ENCODE measurements at places on chromosomes 6 and 20.

DNA sequence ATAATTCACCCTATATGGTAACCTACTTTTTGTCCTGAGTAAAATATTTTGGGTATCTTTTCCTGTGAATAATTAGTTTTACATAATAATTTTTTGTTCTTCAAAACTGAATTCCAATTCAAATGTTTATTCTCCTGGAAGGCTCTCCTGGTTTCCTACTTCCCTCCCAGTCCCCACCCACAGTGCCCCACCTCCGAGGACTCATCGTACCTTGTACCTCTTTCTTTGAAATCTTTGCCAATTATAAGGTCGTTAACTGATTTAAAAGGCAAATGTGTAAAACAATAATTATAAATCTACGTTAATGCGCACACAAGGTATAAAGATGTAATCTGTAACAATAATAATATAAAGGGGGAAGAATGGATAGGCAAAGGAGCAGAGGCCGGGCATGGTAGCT is 40.5 kb upstream of the VEGFA start:
- DNase-seq: no peak

- DNase-seq: no peak
Measured at GRCh38 chr6:151148111-151148510, 91.7 kb upstream of the AKAP12 start.

GRCh38 chr6:57283911-57284455 is 33.4 kb upstream of the PRIM2 start:
- DNase-seq: no peak

GRCh38 chr6:3310703-3311102 is 52.0 kb downstream of the PSMG4 start:
- no peak for DNase-seq

GRCh38 chr6:119501798-119502483 is 152.4 kb upstream of the MAN1A1 start:
- DNase-seq: no peak

DNA sequence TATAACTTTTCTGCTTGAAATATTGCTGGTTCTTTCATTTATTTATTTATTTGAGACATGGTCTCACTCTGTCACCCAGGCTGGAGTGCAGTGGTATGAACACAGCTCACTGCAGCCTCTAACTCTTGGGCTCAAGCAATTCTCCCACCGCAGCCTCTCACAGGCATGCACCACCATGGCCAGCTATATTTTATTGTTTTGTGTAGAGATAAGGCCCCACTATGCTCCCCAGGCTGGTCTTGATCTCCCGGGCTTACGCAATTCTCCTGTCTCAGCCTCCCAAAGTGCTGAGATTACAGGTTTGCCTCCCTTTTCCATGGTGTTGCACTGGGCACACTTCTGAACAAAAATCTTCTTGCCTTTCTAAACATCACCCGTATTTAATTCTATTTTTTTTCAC is 39.1 kb upstream of the RNGTT start:
- no peak for DNase-seq

DNA sequence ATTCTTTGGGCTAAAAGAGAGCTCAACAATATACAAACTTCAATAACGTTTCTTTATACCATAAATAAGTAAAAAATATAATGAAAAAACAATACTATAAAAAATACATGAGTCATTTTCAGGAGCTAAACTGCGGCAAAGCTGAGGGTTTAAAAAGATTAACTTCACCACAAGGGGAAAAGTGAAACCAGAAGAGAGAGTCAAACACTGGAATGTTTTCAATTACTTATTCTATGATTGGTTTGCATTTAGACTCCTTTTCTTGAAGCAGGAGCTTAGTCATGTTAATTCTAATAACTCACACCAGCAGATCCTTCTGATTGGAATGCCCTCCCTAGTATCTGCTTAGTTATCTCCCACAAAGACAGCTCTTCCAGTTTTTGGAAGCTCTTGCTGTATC is 627.3 kb downstream of the UTRN start:
- DNase-seq: no peak

GRCh38 chr6:72616406-72617015 is 5.4 kb upstream of the KCNQ5 start:
- DNase-seq: peak; percentile 68

DNA sequence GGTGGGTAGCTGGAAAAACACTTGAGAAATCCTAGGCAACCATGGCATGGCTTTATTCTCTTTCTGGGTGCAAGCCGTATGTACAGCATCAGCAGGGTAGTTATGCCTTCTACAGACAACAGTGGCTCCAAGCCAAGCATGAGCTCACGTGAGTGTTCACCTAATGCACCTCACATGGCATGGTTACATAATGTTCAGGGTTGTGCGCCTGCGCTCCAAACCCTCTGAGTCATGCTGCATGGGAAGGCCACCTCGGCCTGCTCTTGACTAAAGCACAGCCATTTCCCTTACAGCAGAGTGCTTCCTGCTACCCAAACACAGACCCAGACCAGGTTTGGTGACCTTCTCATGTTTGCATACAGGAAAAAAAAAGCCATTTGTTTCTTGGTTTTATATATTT is 96.2 kb downstream of the VIP start:
- no peak for DNase-seq

DNA sequence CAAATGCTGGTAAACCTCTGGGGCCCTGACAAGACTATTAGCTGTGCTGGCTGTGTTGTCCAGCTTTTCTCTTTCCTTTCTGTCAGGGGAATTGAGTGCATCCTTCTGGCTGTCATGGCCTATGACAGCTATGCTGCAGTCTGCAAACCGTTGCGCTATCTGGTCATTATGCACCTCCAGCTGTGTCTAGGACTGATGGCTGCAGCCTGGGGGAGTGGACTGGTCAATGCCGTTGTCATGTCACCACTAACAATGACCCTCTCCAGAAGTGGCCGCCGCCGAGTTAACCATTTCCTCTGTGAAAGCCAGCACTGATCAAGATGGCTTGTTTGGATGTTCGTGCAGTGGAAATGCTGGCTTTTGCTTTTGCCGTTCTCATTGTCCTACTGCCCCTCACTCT is 20.3 kb downstream of the OR2B6 start:
- DNase-seq: no peak

DNA sequence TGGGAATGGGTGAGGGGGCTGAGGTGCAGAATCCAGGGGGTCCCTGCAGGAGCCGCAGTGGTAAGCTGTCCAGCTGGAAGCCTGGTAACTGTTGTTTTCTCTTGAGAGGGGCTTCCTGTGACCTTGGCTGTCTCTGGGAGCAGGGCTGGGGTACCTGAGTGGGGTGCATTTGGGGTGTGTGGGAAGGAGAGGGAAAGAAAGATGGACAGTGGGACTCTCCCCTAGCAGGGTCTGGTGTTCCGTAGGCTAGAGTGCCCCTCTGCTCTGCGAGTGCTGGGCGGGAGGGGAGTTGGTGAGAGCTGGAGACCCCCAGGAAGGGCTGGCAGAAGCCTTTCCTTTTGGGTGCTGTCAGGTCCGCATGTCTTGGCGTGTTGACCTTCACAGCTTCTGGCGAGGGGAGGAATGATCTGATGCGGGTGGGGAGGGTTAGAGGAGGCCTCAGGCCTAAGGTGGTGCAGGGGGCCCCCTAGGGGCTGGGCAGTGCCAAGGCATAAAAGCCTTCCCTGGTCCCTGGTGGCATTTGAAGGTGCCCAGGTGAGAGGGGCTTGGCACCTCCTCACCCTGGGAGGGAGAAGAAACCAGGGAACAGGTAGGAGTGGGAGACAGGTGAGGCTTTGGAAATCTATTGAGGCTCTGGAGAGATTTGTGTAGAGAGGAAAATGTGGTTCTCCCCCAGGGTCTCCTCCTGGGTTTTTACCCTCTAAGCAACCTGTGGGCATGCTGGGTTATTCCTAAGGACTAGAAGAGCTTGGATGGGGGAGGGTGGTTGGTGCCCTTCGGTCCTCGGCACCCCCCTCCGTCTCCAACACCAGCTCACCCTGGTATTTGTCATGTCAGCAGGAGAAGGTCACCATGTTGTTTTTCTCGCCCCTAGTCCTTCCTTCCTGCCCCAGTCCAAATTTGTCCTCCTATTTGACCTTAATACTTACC is 3.3 kb downstream of the VEGFA start:
- peak; percentile 79 for DNase-seq

DNA sequence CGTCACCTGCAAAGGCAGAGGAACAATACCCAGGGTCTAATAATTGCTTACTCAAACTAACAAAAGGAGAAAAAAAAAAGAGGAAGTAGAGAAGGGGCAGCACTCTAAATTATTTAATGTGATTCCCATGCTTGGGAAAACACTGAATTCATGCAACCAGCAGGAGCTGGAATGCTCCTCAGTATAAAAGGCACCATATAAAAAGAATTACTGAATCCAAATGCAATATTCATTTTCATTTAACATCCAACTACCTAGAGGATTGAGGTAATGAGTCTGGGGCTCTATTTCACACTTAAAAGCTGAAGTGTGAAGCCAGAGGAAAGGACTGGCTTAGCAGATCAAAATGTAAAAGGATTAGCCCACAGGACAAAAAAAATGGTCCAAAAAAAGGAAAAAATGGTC is 8.7 kb downstream of the B4GALT5 start:
- no peak for DNase-seq

DNA sequence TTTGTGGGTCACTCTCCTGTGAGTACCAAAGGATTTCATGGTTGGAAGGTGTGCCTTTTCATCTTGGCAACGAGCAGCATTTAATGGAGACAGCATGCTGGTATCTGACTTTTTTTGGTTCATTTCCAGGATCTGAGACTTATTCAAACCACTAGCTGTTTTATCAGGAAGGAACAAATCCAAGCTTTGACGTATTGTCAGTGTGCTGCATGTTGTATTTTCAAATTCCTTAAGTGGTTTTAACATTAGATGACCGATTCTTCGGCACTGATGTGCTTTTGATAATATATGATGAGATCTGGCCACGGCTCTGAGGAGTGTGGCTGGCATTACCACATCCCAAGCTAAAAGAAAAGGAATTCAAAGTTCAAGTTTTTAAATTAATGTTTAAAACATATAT is 6.4 kb downstream of the RMND1 start:
- no peak for DNase-seq

GRCh38 chr20:58139849-58140786 is 88.3 kb downstream of the ANKRD60 start:
- DNase-seq: no peak

DNA sequence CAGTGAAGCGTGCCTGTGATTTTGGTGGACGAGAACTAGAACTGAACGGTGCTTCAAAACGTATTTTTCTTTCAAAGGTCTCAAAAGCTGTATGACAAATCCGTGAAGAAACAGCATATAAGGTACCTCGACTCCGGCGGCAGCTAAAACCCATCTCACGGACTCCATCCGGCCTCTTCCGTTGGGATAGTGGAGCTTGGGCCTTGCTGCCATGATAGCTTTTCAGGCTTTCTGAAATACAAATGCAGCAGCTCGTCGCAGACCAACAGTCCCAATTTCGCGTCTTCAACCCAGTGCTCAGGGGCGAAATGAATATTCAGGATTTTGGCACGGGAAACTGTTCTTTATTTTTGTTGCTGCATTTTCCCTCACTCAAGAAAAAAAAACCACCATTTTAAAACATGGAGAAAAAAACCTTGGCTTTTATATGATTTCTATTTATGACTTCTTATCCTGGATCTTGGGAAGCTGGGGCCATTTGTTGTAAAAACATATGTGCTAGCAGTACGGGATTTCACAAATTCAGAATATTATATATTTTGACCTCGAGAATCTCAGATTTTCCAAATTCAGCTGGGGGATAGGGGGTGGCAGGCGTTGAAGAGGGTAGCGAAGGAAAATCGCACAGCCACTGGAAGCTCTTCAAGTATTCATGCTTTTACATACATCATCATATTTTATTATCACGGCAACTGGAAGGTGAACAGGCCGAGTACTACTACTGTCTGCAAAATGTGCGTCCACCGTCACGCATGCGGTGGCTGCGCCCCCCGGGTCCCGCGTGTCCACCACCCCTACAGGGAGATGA is 849 bp downstream of the GSTA4 start:
- DNase-seq: no peak

- no peak for DNase-seq
Measured at GRCh38 chr20:39632176-39632575, 670.0 kb downstream of the DHX35 start.

DNA sequence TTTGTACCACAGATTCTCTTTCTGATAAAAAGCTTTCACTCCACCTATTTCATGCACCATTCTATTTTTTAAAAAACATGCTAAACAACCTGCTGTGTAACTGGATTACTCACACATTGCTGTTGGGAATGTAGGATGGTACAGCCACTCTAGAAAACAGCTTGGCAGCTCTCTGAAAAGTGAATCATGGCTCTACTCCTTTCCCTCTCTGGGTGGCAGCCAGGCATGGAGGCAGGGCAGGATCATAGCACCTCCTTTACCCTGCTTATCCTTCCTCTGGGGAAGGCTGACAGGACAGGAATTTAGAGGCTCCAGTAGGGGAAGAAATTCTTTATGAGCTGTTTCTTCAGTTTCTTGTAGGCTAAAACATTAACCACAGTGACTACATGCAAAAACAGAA is 6.7 kb upstream of the VNN2 start:
- no peak for DNase-seq

DNA sequence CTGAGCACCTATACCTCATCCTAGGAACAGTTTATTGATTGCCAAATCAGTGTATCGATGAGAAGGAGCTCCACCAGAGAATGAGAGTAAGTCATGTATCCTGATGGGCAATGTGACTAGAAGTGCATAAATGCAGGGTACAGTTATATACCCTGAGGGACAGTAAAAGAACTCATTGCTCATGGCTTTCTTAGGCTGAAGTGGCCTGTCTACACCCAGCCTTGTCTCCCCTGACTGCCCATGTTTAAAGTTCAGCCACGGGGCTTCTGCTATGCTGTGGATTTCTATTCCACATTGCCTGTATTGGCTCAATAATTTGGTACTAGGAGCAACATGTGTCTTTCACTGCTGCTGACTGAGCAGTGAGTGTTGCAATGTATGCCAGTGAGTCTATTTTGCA is 400.4 kb upstream of the IMPG1 start:
- no peak for DNase-seq

DNA sequence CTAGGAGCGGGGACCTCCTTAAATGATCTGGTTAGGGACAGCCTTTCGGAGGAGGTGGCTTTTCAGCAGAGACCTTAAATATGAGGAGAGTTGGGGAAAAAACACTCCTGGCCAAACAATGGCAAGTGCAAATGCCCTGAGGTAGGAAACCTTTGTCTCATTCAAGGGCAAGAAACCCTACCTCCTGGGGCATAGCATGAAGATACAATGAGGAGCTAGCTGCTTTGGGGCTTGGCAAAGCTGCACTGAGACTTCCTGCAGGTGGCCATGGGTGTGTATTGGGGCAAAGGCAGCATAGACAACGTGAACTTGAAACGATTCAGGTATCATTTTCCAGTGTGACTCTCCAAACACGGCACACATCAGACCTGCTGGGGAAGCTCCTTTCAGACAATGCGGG is 30.7 kb downstream of the PMEPA1 start:
- DNase-seq: no peak

GRCh38 chr6:149336609-149336928 is 19.1 kb downstream of the TAB2 start:
- no peak for DNase-seq

DNA sequence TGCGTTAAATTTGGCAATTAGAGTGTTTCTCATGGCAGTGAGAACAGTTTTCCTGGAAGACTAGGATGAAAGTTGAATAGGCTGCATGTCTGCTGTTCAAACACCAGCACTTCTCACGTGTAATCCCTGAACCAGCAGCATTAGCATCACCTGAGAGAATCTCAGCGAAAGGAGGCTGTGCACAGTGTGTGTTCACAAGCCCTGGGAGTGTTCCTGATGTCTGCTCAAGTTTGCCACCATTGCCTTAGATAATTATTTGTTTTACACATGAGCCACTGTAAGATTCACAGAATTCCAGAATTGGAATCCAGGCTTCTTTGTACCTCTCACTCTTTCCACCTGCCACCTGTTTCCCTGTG is 117.3 kb downstream of the JARID2 start:
- no peak for DNase-seq
